CD8-positive, alpha-beta T cell (primary cell): ENCODE measurements at places on chromosomes 3 and 15.

DNA sequence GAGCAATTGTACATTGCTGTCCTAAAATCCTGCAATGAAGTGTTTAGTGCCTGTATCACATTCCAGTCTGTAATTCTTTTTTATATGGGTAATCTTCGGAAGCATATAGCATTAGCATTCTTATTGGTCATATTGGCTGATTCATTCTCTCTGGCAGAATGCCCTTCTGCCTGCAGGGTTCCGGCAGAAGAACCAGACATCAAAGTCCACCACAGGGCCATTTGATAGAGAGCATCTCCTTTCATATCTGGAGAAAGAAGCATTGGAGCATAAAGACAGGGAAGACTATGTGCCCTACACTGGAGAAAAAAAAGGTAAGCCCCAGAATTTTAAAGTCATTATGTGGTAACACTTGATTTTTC, 39.6 kb downstream of the TMOD3 start:
- no peak for DNase-seq

DNA sequence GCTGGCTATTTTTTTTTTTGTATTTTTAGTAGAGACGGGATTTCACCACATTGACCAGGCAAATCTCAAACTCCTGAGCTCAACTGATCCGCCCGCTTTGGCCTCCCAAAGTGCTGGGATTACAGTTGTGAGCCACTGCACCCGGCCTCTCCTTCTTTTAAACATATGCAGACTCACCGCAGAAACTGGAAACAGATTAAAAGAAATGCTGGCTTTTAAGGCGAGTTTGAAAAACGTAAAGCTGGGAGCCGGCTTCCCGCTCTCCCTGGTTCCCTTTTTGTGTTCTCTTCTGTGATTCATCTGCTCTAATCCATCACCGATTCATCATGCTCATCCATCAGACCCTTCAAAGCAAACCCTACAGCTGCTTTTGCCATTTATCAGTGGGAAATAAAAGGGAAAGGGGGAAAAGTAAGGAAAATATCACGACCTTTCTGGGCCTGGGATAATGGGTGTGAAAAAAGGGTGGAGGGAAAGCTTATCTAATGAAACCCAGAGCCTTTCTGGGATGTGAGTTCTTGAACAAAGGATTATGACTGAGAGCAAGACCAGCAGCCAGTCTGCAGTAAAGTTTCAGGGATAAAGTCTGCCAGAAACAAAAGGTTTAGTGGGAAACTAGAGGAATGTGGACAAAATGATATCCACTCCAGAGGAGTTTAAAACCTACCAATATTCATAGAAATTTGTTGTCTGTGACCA, 92.3 kb upstream of the LRIG1 start:
- no peak for DNase-seq

GRCh38 chr3:60610441-60611112, 640.7 kb downstream of the FHIT start:
- no peak for DNase-seq

DNA sequence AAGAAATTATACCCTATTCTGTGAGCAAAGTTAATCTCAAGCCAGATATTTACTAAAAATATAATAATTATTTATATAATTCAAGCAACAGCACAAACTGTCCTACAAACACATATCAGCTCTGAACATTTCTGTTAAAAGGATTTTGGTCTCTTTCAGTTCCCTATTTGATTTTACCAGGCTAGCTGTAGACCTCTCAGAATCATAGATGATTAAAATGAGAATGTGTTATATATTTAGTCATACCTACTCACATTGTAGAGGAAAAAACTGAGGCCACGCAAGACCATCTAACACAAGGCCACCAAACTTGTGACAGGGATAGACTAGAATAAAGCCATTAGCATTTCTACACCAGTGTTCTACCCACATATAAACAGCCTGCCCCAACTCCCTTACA, 28.5 kb downstream of the ACKR4 start:
- DNase-seq = no peak
